Lung (tissue), 17 donors: ENCODE measurements at places on chromosomes 13 and 19. TPM values are rescaled to one million over a fixed set of nuclear protein-coding genes. Genes with fewer than 3 reads are reported as not detected.

DNA sequence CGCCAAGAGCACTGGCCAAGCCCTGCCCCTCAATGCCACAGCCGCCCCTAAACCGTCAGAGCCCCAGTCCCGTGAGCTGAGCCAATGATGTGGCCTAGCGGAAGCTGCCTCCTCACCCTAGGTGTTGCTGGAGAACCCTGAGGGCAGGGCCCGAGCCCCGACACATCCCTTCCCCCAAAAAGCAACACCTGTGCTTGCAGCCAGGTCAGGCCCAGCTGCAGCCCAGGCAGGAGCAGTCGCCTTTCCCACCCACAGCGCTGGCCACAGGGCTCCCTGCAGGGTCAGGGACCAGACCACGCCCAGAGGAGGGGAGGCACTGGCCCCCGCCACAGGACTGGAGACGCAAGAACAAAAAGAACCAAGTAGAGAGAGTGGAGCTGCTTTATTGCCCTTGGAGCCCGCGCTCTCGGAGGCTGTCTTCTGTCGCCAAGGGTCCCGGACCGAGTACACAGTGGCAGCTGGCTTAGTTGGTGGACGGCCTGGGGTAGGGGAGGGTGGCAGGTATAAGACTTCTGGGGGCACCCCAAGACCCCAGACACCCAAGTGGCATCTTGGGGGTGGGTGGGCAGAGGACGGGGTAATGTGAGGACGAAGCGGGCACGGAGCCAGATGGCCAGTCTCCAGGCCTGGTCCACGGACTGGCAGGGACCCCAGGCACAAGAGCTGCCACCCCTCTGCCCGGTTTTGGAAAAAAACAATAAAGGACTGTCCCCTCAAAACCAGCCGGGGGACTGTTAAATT, 3.3 kb downstream of the P2RY11 start:
- no peak for DNase-seq
- peaks cover 18% of the 10 kb centered on the region for H3K36me3 ChIP-seq
- no peak overlapping the region for H3K27ac ChIP-seq
- no peak overlapping the region for H3K4me3 ChIP-seq
- H3K4me1 ChIP-seq, result peaks cover 7% of the 10 kb centered on the region

DNA sequence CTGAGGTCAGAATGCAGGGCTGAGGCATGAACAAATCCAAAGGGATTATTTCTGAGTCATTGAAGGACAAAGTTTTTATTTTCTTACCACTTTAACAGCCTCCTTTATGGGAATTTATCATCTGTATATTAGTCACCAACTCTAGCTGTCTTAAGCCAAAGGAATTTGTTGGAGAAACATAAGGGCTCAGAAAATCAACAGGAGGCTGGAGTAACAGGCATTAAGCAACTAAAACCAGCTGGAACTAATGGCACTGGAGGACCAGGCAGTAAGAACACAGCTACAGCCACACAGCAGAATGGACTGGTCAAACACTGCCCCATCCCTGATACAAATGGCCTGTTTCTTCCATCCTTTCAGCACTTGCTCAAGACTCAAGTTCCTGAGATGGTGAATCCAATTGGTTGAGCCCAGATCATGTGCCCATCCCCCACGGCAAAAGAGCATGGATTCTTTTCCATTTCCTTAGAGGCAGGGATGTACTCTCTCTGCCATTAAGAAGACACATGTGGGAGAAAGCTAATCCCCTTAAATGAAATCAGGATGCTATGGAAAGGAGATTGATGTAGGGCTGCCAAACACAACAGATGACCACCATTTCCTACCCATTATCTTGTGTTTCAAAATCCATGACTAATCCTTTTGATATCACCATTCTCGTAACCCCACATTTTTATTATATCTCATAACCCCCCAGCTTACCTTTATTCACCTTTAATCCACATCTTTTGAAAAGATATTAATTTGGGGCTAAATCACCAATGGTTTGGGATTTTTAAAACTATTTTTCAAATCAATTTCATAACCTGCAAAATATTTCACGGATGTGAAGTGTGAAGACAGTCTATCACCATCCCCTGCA, 157.0 kb upstream of the FNDC3A start:
- H3K36me3 ChIP-seq, result no peaks in the 10 kb centered on the region
- H3K4me3 ChIP-seq, result no peak overlapping the region
- H3K4me1 ChIP-seq, result peaks cover 1% of the 10 kb centered on the region
- H3K27me3 ChIP-seq, result no peaks in the 10 kb centered on the region

ZNF121 gene
- 24.7 TPM for total RNA-seq

- peaks cover 32% of the 10 kb centered on the region for H3K36me3 ChIP-seq
- no peak for DNase-seq
- H3K4me1 ChIP-seq, result peaks cover 7% of the 10 kb centered on the region
Observed at GRCh38 chr19:46917002-46917401, 56.2 kb downstream of the ARHGAP35 start.

CTU1 gene
- 9.8 TPM for total RNA-seq
